ENCODE measurements at places on chromosomes 3 and 15.

DNA sequence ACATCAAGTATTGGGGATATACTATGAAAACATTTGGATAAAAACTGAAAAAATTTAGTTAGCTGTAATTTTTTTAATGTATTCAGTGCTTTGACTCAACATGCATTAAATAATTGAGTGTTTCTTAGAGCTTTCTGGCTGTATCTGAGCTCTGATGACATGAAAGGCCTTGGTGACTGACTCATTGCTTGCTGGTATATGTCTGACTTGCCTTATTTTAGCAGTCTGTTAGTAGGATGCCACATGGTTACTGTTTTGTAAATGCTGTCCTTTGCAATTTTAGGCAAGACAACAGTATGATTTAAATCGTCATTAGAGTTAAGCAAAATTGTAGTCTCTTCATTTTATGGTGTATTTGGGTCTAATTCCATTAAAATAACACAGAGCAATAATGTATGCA, 199.2 kb downstream of the GHSR start:
- peak; percentile 26 for DNase-seq

- peak; percentile 89 for DNase-seq
These were observed 13.6 kb downstream of the IGDCC4 start for GRCh38 chr15:65409036-65409631.

- no peak for DNase-seq
These were observed 706.3 kb downstream of the PDCD6IP start for GRCh38 chr3:34504775-34505174.

GRCh38 chr3:151612115-151612514, 121.6 kb upstream of the AADACL2 start:
- DNase-seq: no peak

GRCh38 chr15:73069109-73069508, 16.8 kb downstream of the NEO1 start:
- no peak for DNase-seq

DNA sequence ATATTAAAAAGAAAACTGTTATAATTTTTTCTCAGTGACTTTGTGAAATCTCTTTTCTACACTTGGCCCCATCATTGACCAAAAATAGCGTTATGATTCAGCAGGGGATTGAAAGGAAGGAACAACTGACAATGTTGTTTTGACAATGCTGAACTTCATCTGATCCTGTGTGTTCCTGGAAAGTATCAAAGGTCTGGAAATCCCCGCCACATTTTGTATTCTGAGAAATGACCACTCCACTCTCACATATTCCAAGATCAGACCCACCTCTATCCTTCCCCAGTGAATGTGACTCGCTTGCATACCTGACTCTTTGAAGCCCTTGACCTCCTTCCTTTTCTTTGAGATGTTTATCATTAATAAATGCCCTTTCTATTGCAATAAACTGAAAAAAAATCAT, 9.7 kb upstream of the RIOX2 start:
- no peak for DNase-seq

DNA sequence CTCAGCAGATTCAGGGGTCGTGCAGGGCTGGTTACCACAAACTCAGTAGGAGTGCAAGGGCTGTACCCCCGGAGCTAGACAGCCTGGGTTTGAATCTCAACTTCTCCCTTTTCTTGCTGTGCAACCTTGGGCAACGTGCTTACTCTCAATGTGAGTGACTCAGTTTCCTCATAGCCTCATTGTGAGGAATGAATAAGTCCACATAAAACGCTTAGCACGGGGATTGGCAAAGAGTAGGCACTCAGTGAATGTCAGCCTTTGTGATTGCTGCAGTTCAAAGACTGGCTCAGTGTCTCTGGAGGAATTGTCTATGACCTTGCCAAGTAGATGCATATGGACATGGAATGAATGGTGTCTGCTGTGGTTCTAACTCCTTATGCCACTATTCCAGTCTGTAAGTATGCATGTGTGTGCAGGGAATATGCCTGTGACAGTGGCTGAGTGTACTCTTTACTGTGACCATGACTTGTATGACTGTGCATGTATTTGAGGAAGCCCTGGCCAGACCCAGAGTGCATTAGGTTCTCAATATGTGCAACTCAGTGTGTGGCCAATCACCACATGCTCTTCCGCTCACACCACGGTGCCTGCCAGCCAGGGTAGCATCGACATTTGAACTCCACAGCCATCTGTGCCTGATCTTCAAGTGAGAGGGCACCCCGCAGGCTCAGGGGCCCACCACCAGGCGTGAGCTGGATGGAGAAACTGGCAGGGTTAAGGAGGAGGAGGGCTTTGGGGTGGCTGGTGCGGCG, 900 bp upstream of the HYAL3 start:
- no peak for DNase-seq

DNA sequence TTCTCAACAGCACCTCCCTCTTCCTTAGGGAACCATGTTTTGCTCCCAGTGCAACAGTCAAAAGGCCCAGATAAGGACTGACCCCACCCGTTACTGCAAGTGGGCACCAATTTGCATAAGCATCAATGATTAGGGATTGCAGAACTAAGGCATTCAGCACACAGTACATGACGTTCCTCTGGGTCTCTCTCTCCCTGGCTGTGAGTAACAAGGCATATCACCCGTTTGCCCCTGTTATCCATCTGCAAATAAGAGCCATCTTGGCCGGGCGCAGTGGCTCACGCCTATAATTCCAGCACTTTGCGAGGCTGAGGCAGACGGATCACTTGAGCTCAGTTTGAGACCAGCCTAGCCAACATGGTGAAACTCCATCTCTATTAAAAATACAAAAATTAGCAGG, 18.8 kb downstream of the MAGI1 start:
- DNase-seq: no peak

DNA sequence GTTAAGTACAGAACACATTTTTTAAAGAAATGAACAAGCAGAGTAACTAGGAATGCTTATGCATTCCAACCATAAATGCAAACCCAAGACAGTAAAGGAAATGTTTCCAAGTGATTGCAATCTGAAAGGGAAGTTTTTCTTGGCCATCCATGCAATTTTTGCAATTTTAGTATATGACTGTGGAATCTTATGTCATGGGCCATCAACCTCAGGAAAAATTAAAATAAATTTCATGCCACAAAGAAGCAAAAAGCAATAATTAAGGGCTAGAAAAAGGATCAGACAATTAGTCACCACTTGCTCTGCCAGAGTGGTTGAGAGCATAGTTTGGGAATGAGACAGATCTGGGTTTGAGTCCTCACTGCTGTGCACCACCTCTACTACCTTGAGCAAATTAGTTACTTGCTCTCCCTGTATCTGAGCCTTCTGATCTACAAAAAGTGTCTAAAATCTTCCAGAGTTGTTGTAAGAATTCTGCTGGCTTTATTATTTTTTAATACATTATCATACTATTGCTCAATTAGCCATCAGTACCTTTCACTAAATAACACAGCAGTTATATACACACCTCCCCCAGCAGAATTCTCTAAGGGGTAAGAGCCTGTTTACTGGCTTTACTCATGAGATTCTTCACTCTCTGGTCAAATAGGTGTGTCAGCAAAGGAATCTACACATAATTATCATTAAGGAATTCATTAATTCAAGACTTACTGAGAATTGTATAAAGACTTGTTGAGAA, 49.7 kb upstream of the FBN1 start:
- DNase-seq: peak; percentile 93

DNA sequence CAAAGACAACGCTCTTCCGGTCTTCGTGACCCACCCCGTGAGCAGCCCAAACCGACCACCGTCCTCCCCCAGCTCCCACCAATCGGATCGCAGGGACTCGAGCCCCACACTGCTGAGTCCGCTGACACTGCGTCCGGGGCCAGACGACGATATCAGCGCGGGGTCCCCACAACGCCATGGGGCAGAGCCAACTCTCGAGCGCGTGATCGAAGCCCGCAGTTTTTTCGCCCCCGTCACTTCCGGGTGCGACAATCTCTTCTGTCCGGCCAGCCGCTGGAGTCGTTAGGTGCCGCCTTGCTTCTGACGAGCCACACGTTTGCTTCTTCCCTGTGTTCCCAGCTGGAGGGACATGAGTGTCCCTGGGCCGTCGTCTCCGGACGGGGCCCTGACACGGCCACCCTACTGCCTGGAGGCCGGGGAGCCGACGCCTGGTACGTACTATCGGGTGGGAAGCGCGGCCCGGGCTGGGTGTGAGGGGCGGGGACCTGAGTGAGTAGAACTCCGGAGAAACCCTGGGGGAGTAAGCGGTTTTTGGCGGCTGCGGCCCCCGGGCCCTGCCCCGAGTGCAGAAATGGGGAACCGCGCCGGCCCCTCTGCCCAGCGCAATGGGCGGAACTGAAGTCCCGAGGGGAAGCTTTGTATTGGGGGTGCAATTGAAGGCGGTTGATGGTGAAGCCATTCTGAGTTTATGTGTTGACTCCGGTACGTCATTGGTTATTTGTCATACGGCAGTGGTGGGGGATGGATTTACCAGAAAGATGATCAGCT, at the start of gene BLOC1S6:
BLOC1S6 (plus strand) TSS at position 285 of the 768 bp plus-strand sequence; CDS start at position 350, 65 bp downstream.
- peak; percentile 52 for DNase-seq

DNA sequence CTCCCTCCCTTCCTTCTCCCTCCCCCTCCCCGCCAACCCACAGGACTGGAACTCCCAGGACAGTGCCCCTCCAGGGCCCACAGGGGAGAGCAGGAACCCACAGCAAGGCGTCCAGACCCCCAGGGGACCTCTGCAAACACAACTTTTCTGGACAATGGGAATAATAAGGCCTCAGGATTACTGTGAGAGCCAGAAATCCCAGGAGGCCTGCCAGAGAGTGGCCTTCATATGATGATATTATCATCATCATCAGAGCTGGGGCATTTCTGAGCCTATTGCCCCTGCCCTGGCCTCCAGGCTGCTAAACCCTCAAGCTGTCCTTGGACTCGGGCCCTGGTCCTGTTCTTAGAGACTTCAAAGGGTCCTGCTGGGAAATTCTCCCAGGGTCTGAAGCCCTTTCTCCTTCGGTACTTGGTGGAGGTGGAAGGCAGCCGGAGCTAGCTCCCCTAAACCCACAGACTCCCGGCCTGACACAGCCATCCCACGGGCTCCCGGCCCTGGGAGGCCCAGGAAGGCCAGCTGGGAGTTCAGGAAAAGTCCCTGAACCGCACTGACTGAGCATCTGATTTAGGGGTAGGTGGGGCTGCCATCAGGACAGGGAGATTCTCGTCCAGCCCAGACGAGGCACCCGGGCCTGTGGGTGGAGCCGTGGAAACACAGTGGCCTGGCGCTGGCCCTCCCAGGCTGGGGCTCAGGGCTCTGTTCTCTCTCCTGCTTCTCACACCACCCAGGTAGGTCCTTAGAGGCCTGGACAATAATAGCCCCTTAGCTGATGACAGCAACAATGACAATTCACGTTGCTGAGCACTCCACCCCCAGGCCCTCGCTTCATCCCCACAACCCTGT, 4.9 kb downstream of the CALML4 start:
- DNase-seq: no peak

GRCh38 chr3:12871404-12871983, 30.1 kb upstream of the RPL32 start:
- DNase-seq: no peak

DNA sequence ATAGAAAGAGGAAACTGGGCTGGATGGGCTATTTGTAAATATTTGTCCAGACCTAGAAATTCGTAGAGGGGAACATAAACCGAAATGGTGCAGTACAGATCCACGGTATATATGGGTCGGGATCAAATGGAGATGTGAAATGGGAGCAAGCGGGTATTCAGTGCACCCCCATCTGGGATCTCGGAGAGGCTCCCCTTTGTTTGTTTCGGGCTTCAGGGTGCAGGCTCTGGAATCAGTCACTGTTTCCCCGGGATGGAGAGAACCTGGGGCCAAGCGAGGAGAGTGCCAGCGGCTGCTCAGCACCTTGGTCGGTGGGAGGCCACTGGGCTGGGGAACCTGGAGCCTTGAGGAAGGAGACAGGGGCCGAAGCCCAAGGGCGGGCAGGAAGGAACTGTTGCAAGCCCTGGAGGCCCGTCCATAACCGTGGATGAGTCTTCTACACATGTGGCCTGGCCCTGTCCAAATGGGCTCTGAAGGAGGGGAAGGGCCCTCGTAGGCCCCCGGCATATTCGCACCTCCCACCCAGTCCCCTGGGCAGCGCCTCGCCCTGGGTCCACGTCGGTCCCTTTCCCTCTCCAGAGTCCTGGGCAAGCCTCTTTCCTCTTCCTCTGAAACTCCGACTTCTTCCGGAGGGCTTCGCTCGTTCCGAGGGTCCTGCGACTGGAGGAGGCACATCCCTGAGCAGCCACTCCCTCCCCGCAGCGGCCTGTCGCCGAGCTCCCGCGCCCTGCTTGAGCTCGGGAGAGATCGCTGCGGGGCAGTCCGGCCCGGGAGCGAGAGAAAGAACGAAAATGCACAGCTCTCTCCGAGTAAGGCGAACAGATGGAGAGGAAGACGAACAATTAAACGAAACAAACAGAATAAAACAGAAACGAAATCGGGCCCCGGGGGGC, 3.0 kb downstream of the ISL2 start:
- DNase-seq: no peak

- DNase-seq: no peak
These were observed 5.4 kb upstream of the ACAN start for GRCh38 chr15:88797663-88798339.

GRCh38 chr15:70199540-70200410, 102.1 kb upstream of the TLE3 start:
- no peak for DNase-seq

GRCh38 chr15:60479361-60480110, 594 bp upstream of the ICE2 start:
- DNase-seq: no peak

DNA sequence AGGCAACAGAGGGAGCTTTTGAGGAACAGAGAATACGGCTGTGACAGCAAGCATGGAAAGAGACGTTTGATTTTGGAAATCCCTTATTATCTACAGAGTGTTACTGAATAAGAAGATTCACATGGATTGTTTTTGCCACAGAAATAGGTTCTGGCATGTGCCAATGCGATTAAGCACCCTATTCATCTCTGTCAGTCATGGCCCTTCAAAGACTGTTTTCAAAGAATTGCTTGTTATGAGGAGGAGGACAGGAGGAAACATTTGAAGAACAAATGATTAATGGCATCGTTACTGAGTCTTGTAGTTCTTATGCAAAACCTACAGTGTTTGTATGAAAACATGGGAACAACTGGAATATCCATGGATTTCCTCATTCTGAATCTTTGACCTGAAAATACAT, 86.2 kb downstream of the EPHA6 start:
- DNase-seq: no peak

DNA sequence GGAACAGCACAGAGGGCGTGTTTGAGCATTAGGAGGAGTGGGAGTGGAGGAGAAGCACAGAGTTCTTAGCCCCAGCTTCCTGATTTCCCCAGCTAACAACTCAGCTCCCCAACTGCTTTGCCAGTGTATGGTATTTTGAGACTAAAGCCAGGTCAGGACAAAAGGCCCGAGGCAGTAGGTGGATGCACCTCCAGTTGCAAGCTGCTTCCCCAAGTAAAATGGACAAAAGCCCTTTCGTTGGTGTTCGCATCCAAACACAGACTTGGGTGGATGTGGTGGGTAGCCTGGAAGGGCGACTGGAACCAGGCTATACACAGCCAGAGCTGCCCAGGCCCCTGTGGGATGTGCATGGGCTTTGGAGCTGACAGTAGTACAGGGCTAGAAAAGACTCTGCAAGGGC, 12.3 kb upstream of the EHD4 start:
- DNase-seq: no peak

Measured in AG04449 (cell line).